ENCODE measurements at places on chromosomes 6 and 20.

- no peak for DNase-seq
Measured at GRCh38 chr6:34547701-34548644, 8.2 kb downstream of the SPDEF start.

- no peak for DNase-seq
Measured at GRCh38 chr6:37131104-37131959, 38.6 kb upstream of the PIM1 start.

DNA sequence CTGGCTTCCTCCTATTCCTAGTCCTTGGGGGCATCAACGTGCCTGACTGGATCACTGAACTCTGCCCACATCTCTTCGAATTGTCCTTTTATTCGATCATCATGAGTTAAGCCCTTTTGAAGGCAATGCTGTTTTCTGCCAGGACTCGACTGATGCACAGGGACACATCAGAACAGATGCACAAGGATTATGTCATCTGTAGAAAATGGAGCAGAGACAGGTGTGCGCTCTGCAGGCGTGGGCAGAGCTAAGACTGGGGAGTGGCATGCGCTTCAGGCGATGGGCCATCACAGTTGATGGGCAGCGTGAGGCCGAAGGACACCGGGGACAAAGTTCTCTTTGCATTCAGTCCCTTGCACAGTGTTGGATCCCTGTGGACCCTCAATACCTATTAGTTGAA is 13.1 kb downstream of the GABRR1 start:
- DNase-seq, result no peak

GRCh38 chr6:93915961-93916360 is 496.6 kb upstream of the EPHA7 start:
- DNase-seq, result no peak

- DNase-seq, result no peak
Measured at GRCh38 chr6:43394982-43395381, 25.5 kb upstream of the ZNF318 start.

DNA sequence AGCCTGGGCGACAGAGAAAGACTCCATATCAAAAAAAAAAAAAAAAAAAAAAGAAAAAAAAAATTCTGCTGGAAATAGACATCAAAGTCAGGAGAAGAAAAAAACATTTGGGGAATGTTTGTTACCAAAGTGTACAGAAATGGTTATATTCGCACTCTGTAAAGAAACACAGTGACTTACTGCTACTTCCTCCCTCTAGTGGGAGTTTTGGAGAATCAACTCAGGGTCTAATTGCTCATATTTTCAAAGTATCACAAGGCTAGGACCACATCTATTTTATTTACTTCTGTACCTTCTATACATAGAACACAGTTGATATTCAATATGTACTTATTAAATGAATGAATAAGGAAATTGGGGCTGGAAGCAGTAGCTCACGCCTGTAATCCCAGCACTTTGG is 24.4 kb downstream of the ARG1 start:
- DNase-seq, result no peak

DNA sequence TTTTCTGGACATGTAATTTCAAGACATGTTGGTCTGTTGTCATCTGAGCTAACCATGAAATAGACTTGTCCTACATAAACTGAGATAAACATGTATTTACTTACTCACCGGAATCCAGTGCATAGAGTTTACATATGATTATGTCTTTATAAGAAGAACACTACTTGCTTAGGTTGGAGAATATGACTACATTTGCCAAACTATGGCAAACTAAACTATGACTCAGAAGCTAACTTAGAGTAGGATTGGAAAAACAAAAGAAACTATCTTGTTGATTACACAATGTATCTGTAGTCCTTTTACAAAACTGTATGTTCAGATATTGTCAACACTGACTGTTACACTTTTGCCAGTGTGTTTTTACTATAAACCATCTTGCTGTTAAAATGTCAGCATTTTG is 113.3 kb downstream of the CRYBG1 start:
- no peak for DNase-seq

DNA sequence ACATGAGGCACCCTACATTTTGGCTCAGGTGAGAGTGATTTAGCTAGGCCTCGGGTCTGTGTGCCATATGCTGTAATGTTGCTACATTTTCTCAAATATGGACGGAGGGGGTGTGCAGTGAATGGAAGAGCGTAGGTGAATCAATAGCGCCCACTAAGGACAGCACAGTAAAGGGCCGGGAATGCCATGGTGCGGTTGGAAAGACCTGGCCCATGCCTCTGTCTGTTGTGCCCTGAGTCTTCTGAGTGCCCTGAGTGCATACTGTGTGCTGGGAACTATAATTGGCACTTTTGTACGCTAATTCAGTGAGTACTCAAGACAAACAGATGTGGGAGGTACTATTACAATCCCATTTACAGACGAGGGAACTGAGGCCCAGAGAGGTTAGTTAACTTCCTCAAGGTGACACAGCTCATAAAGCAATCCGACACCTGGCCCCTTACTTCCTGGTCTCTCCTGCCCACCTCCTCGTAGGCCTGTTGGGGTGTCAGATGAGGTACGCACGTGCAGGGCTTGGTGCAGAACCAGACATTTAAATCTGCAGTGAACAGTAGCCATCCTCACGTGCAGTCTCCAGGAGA is 17.3 kb downstream of the SLC22A1 start:
- DNase-seq, result no peak

- no peak for DNase-seq
Measured at GRCh38 chr6:946546-946945, 253.6 kb upstream of the EXOC2 start.

GRCh38 chr6:161023316-161023715 is 31.7 kb downstream of the MAP3K4 start:
- no peak for DNase-seq

DNA sequence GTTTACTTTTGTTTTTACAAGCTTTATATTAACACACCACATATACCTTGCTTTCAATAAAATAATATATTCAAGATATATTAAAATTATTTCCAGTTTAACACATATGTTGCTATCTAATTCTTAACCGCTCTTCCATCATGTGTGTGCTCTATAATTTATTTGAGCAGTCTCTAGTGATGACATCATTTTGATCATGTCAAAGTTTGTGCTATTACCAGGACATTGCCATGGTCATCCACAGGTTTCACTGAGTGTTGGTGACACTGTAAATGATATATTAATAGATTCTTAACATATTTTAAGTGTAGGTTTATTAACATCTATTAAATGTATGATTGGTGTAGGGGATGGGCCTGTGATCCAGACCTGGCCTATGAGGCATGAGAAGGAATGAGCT is 17.1 kb upstream of the CST4 start:
- no peak for DNase-seq

DNA sequence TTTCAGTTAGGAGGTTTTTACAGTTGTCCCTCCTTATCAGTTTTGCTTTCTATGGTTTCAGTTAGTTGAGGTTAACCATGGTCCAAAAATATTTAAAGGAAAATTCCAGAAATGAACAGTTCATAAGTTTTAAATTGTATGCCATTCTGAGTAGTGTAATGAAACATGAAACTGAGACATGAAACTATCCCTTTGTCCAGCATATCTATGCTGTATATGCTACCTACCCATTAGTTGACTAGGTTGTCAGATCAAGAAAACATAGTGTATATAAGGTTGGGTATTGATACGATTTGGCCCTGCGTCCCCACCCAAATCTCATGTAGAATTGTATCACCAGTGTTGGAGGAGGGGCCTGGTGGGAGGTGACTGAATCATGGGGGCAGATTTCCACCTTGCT is 39.1 kb downstream of the VGLL2 start:
- DNase-seq, result no peak

- DNase-seq, result no peak
Measured at GRCh38 chr20:31642837-31643236, 5.1 kb downstream of the COX4I2 start.

DNA sequence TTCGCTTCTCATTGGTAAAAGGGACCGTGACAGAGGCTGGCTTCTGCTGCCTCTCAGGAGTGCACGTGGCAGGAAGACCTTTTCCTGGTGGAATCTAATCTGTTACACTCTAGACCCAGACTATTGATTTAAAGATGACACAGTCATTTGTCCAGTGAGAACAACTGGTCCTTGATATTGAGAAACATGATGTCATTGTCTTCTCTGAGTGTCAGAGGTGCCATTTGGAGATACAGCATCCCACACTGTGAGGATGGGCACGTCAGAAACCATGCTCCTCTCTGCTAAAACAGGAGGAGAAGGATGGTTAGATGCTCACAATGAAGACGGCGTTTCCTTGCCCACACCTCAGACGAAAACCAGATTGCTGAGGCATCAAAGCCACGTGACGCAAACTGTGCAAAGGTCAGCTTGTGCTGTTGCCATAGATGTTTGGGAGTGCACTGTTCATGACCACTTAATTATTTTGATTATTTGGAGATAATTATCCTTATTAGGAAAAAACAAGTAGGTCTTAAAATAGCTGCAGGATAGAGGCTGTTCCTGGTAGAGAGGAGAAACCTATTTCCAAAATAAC is 169.0 kb downstream of the SMOC2 start:
- DNase-seq, result no peak

DNA sequence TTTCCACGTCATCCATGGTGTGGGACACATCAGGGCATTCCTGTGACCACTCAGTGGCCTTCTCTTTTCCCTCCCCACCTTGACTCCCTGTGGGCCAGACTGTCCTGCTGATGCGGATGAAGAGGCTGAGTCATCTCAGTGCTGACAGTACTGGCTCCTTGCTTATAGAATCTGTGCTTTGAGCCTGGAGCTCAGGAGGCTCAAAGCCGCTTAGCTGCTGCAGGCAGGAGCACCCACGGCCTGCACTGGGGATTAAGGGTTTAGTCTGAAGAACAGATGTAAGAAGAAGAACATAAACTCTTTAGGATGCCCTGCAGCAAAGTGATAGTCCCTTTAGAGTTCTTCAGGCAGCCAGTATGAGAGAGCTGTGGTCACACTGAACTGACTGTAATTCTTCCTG is 642.0 kb upstream of the CHD6 start:
- DNase-seq, result no peak

- no peak for DNase-seq
Measured at GRCh38 chr6:149939909-149940671, 1.7 kb upstream of the ULBP2 start.

- DNase-seq, result no peak
Measured at GRCh38 chr6:67875877-67876383, 759.2 kb upstream of the ADGRB3 start.

- DNase-seq, result no peak
Measured at GRCh38 chr6:48754641-48755040, 643.6 kb upstream of the PTCHD4 start.

GRCh38 chr6:133047065-133047665 is 194.0 kb upstream of the EYA4 start:
- DNase-seq, result no peak

- no peak for DNase-seq
Measured at GRCh38 chr20:61875221-61875885, 190.3 kb downstream of the TAF4 start.

- DNase-seq, result no peak
Measured at GRCh38 chr20:54115172-54115854, 44.9 kb upstream of the BCAS1 start.

DNA sequence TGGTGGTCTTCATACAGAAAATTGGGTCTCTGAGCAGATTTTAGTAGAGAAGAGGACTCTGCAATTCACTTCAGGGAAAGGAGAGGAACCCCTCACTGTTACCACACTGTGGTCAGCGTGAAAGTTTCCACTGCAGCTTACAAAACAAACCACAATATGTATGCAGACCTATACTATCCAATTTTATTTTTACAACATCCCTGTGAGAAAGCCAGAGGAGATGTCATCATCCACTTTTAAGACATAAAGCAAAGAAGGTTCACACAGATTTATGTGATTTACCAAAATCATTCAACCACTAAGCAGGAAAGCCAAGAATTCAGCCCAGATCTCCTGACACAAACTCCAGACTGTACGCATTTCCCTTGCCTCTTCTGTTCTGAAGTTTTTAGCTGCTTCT is 442.4 kb downstream of the FRK start:
- no peak for DNase-seq

DNA sequence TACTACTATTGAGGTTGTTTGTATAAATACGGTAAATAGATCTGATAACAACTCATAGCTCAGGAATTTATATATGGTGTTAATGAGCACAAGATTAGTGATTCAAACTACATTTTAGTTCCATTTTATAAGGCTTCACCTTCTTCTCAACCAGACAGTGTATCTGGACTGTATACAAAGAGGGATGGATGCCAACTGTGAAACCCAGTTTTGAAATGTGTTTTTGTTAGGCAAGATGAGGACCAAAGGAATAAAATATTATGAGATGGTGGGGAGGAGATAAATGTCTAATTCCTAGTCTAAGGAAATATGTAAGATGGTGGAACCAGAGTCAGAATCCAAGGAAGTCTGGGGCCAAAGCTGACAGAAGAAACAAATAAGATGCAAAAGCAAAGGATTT is 329.0 kb downstream of the GRIK2 start:
- no peak for DNase-seq

- peak; percentile 15 for DNase-seq
Measured at GRCh38 chr6:142885182-142885867, 59.7 kb downstream of the HIVEP2 start.

GRCh38 chr6:159062564-159062945 is 17.8 kb upstream of the TAGAP start:
- DNase-seq, result peak; percentile 42

GRCh38 chr20:60465439-60465838 is 507.2 kb downstream of the CDH26 start:
- DNase-seq, result no peak

GRCh38 chr20:36317675-36318074 is 11.5 kb downstream of the DLGAP4 start:
- no peak for DNase-seq

- DNase-seq, result peak; percentile 62
Measured at GRCh38 chr6:89792881-89793280, 26.7 kb downstream of the MDN1 start.

- DNase-seq, result no peak
Measured at GRCh38 chr6:47262231-47262630, 47.5 kb downstream of the TNFRSF21 start.

- peak; percentile 60 for DNase-seq
Measured at GRCh38 chr6:111997078-111997852, 56.6 kb upstream of the CCN6 start.

- no peak for DNase-seq
Measured at GRCh38 chr6:7646394-7646793, 56.4 kb downstream of the SNRNP48 start.

DNA sequence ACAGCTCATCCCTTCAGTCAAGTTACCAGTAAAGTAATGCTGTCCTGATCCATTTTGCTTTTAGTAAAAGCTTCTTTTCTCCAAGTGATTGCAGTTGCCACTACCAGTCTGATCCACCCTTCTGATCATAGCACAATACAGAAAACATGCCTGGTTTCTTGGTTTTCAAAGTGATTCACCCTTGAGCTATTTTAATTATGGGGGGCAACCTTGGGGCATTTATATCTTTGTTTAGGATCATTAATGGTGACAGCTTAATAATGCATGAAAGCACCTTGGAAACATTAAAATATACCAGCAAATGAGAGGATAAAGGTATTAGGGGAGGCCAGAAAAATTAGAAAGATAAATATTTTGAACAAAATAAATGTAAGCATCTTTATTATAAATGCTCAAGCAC is 38.4 kb downstream of the LRRC1 start:
- DNase-seq, result no peak

- DNase-seq, result no peak
Measured at GRCh38 chr6:105204331-105204730, 24.5 kb upstream of the POPDC3 start.

- peak; percentile 35 for DNase-seq
Measured at GRCh38 chr20:45080867-45081624, 19.9 kb downstream of the KCNS1 start.

- DNase-seq, result no peak
Measured at GRCh38 chr6:53583451-53583850, 38.5 kb upstream of the GCLC start.
